B cell (primary cell): ENCODE measurements at places on chromosomes 1 and 21.

DNA sequence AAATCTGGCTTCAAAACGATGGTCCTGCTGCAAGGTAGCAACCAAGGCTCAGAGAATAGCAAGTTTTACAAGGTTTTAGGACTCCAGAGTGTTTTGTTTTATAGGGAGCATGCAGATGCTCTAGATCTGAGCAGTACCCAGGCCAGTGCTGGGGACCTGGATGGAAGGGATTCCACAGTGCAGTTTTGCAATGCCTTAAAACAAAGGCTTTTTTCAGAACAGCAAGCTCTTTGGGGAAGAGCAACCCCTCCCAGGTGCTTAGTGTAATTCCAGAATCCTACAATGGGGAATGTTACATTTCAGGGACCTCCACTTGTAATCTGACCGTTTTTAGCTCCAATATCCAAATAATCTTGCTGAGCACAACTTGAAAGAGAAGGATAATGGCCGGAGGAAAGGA lies 6.7 kb downstream of the ROR1 start:
- DNase-seq = no peak

- DNase-seq = no peak
Observed at GRCh38 chr1:174242856-174243255, 83.5 kb downstream of the RABGAP1L start.

GRCh38 chr21:42369821-42370220 lies 3.5 kb upstream of the TFF1 start:
- no peak for DNase-seq

- DNase-seq = no peak
Observed at GRCh38 chr1:3590139-3590763, 21.1 kb downstream of the MEGF6 start.

GRCh38 chr1:210684466-210685294 lies 356.0 kb downstream of the HHAT start:
- DNase-seq = no peak

DNA sequence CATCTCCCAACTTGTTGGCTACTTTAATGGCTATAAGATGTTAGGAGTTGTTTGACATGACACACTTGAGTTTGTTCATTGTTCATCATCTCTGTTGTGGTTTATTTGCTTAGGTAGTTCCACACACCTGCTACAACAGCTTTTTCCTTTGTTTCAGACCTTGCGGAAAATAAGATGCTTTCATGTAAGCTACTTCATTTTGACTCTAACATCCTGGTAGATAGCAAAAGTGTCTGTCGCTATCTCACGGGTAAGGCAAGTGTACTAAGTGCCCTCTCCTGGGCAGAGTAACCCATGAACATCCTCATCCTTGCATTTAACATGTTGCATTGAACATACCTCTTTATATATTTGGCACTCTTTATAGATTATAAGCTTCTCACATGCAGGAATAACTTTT lies 1.6 kb upstream of the OR10T2 start:
- DNase-seq = no peak

DNA sequence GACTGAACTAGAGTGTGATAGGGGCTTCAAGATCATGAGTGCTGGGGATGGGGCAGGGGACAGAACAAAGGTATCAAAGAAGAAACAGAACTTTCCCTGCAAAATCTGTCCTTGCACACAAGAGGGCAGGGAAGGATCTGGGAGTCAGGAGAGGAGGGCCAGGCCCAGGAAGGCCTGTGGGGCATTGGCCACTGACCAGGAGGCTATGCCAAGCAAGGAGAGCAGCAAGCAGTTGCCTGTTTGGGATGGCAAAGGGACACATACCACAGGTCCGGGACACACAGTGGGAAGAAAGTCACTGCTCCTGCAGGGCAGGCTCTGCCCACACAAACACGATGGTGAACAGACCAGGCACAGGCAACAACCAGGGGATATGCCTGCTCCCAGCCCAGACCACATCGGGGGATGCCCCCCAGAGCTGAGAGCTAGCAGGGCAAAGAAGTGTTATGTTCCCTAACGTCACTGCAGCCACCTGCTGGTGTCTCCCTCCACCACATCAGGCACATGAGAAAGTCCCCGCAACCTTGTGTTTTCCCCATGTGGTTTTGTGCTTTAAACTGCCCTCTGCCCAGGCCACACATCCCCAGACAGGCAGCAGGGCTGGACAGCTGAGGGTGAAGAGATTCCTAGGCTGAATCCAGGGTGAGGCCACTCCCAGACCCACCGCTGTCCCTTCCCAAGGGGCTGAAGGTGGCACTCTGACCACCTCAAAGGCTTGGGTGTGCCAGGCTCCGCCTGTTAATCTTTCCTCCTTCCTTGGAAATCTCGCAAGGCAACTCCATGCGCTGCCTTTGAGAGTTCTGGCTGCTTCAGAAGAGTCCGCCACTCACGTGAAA lies 53.6 kb downstream of the KIF21B start:
- peak; percentile 33 for DNase-seq

DNA sequence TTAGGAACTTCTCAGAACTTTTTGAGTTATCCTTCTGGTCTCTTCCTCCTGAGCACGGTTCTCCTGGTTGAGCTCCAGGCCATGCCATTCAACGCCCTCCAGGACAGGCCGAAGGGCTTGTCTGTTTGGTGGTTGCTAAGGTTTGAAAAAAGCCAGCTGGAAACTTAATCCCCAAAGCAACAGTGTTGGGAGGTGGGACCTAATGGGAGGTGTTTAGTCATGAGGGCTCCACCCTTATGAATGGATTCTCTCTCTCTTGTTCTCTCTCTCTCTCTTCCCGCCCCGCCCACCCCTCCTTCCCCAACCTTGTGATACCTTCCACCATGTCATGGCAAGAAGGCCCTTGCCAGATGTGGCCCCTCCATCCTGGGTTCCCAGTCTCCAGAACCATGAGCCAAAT lies 829 bp downstream of the KCNE1 start:
- DNase-seq = no peak

DNA sequence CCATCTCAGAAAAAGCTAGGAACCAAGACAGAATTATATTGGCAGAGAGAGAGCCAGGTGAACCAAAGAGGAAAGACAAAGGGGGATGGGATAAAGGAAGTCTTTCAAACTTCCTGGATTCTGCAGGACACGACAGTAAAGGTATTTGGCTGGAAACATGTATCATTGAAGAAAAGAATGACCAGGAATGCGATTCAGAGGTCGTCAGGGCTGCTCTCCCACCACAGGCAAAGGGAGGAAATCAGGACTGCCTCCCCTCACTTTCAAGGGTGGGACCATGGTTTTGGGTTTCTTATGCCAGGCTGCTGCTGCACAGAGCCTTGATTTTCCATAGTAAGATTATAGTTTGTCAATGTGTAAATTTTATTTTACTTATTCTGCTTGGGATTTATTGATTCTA lies 848.8 kb downstream of the BRINP3 start:
- no peak for DNase-seq

GRCh38 chr1:227317011-227317451 lies 1.3 kb downstream of the CDC42BPA start:
- no peak for DNase-seq
